Fibroblast of skin of right biceps (primary cell): ENCODE measurements at places on chromosomes 1 and 21.

- DNase-seq, result peak; percentile 46
These were observed 198.7 kb downstream of the KCNT2 start for GRCh38 chr1:196409586-196409985.

GRCh38 chr1:85228972-85229371 is 28.2 kb upstream of the SYDE2 start:
- no peak for DNase-seq

- peak; percentile 49 for DNase-seq
These were observed 43.4 kb upstream of the COL6A2 start for GRCh38 chr21:46054451-46054881.

GRCh38 chr1:233253231-233253831 is 42.2 kb downstream of the PCNX2 start:
- no peak for DNase-seq

DNA sequence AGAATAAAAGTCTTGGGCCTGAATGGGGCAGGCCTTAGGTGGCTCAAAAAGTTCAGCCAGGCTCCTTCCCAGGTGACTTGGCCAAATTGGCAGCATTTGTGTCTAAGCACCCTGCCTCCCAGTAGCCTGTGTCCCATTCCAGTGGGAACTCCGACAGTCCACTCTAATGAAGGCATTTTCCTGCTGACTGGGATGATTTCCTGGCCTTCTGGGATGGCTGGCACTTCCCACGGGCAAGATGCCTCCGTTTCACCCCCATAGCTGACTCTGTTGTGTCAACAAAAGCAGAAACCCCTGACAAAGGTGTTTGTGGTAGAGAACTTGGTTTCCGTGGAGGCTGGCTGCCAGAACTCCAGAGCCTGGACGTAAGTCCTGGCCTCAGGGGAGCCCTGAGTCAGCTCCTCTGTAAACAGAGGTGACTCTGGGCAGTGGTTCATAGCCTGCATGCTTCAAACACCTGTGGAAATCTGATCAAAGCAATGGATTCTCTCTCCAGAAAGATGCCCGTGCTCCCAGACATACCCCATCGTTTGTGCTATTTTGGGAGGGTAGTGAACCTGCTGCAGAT is 36.6 kb downstream of the WNT3A start:
- no peak for DNase-seq

GRCh38 chr1:180165509-180166435 is 11.1 kb downstream of the QSOX1 start:
- DNase-seq, result no peak

- no peak for DNase-seq
These were observed 24.1 kb upstream of the SLC2A5 start for GRCh38 chr1:9093581-9093980.

GRCh38 chr1:77416692-77417450 is 135.1 kb downstream of the AK5 start:
- peak; percentile 47 for DNase-seq

GRCh38 chr1:219159946-219160645 is 13.6 kb upstream of the LYPLAL1 start:
- no peak for DNase-seq

DNA sequence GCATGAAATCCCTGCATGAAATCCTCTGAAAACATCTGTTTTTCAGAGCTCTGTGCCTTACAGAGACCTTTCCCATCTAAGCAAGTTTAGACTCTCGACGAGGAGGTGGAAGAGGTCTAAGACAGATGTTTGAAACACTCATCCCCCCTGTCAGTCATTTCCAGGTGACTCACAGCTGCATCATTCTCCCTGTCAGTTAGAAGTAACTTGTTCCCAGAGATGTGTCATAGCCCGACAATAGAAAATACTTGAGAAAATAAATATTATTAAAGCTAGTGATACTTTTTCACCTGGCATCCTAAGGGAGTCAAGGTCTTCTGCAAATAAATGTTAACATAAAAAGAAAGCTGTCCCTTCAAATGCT is 41.6 kb upstream of the SEC16B start:
- DNase-seq, result peak; percentile 70

DNA sequence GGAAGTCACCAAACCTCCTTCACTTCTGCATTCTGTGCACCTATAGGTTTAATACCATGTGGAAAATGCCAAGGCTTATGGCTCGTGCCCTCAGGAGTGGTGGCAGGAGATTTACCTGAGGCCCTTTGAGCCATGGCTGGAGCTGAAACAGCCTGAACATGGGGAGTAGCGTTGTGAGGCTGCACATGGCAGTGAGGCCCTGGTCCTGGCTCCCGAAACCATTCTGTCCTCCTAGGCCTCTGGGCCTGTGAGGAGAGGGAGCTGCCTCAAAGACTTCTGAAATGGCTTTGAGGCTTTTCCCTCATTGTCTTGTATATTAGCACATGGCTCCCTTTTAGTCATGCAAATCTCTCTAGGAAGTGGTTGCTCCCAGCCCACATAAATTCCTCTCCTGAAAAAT is 20.6 kb downstream of the PTGFR start:
- DNase-seq, result no peak

DNA sequence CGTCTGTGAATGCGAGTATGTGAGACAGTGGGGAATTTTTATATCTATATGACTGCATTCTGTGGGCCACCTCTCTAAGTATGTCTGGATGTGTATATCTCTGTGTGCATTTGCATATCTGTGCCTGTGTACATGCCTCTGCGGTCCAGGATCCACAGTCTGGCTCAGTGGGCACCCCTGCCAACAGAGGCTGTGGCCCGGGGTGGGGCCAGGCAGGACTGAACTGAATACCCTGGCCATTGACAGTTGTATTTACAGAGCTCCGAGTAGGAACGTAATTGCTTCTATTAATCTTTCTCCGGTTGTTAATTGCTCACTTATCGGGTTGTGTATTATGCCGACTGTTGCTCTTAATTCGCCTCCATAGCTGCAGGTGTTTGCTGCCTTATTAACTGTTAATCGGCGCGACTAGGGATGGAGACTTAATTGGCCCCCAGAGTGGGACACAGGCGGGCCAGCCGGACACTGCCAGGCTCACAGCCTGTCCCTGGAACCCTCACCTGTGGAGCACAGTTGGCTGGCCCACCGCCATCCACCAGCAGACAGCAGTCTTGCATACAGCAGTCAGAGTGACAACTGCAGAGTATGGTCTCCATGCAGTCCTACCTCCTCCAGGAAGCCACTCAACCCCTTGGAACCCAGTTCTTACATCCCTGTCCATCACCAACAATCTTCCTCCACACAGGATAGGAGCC is 22.4 kb upstream of the ADGRB2 start:
- DNase-seq, result no peak

GRCh38 chr1:15449567-15449966 is 7.0 kb upstream of the CELA2A start:
- DNase-seq, result no peak

GRCh38 chr1:243490748-243491686 is 235.2 kb downstream of the SDCCAG8 start:
- peak; percentile 55 for DNase-seq

GRCh38 chr1:43135857-43136781 is 36.0 kb downstream of the EBNA1BP2 start:
- no peak for DNase-seq

- DNase-seq, result no peak
These were observed 17.1 kb upstream of the EDN2 start for GRCh38 chr1:41501581-41501980.

DNA sequence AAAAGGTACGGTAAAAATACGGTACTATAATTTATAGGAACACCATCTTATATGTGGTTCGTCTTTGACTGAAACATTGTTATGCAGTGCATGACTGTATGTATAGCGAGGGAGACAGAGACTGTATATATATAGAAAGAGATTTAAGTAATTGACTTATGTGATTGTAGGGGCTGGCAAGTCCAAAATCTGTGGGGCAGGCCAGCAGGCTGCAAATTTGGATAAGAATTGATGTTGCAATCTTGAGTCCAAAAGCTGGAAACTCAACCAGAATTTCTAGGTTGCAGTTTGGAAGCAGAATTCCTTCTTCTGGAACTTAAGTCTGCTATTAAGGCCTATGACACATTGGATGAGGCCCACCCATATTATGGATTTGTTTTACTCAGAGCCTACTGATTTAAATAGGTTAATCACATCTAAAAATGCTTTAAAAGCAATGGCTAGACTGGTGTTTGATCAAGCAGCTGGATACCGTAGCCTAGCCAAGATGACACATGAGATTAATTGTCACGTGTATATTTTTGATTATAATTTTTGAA is 42.0 kb downstream of the LAMC1 start:
- DNase-seq, result no peak

- DNase-seq, result no peak
These were observed 59.4 kb downstream of the CAPN9 start for GRCh38 chr1:230806552-230806951.

- no peak for DNase-seq
These were observed 38.4 kb upstream of the CDC42BPA start for GRCh38 chr1:227356620-227357146.

- DNase-seq, result no peak
These were observed 52.8 kb upstream of the GOLT1A start for GRCh38 chr1:204266504-204267034.

DNA sequence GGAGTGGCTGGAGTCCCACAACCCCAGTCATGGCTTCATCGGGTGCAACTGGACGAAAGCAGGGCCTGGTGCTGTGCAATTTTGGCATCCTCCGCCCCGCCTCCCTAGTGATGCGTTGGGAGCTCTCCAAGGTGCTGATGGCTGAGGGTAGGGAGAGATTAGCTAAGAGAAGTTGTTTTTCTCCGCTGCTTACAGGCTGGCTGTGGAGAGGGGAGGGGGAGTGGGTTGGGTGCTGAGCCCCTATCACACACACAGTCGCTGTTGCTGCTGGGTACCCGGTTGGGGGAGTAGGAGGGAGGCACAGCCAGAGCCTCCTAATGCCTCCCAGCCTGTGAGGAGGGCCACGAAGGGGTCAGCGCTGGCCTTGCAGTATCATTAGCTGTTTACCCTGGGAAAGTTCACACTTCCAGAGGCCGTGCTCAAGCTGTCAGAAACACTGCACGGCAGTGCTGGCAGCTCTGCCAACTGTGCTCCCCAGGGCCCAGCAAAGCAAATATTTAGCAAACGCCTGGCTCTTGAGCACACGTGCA is 110.0 kb downstream of the GRIK3 start:
- DNase-seq, result peak; percentile 39

GRCh38 chr1:103160281-103160680 is 52.0 kb upstream of the COL11A1 start:
- peak; percentile 72 for DNase-seq

GRCh38 chr1:226640321-226641136 is 92.0 kb downstream of the STUM start:
- DNase-seq, result no peak

DNA sequence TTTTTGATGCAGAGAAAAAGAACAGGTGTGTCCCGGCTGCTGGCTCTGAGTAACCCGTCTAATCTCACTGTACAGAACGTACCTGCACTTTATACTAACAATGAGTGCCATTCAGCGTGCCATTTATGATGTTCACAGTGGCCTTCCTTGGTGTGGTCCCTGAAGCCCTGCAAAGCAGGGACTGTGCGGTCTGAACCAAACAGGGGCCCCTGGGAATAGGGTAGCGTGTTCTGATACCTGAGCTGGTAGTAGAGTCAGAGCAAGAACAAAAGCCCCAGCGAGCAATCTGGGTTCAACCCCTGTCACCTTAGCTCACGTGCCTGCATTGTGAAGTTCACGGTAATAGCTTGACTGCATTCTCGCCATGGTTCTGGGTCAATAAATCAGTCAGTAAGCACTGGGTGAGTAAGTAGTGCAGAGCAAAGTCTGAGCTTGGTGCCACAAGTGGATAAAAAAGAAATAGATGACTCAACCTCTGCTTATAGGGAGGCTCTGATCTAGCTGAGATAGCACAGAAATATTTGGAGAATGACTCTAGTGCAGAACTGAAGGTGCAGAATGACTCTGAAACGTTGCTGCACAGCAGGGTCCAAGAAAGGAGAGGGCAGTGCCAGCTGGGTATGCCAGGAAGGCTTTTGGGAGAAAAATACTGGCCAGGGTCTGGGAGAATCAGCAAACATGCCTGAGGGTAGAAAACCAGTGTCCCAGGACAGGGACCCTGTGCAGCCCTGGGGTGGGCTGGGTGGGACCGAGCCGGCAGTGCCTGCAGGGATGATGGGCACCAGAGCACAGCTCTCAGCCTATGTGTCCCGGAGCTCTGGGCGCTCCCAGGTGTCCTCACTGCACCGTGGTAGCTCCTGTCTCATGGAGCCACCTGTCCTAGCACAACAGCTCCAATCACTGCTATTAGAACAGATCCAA is 125.9 kb downstream of the RHOU start:
- peak; percentile 94 for DNase-seq

GRCh38 chr1:154406572-154406879 is 1.4 kb downstream of the IL6R start:
- no peak for DNase-seq

- no peak for DNase-seq
These were observed 58.3 kb downstream of the TGFBR3 start for GRCh38 chr1:91827459-91828321.

DNA sequence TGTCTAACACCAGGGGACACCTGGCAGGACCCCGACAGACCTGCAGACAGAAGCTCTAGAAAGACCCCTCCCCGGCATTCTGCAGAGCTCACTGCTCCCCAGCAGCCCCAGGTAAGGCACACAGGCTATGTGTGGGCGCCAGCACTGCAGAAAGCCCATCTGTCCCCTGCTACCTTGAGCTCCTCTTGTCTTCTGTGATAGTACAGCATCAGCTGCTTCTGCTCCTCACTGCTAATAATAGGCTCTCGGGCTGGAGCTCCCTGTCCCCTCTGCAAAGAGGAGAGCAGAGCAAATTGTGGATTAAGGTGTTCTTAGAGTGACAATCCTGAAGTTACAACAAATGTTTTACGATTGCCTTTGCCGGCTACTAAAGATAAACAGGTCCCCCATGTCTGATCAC is 10.1 kb downstream of the CFAP298 start:
- DNase-seq, result no peak

- no peak for DNase-seq
These were observed 58.8 kb downstream of the CLIC4 start for GRCh38 chr1:24803987-24804530.

DNA sequence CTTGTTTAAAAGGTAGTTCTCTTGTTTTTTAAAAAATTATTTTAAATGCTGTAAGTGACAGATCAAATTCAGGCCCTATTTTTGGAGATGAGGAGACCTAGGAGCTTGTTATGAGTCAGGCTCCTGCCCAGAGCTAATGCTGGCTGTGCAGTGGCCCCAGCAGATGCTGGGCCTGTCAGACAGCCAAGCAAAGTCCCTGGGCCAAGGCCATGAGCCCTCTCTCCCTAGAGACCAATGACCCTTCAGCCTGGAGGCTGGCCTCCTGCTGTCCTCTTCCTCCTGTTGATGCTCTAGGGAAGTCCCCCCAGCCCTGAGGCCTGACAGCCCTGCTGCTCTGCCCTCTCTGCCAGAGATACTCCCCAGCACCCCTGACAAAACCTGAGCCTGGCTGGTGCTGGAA is 128.1 kb upstream of the CTTNBP2NL start:
- no peak for DNase-seq
